ENCODE measurements at places on chromosomes 5 and 9.

GRCh38 chr9:132002643-132003318 lies 76.9 kb downstream of the MED27 start:
- no peak for DNase-seq

DNA sequence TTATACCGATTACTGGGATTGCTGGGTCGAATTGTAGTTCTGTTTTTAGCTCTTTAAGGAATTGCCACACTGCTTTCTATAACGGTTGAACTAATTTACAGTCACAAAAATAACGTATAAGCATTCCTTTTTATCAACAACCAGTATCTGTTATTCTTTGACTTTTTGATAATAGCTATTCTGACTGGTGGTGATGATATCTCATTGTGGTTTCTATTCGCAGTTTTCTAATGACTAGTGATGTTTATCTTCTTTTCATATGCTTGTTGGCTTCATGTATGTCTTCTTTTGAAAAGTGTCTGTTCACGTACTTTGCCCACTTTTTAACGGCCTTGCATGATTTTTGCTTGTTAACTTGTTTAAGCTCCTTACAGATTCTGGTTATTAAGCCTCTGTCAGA lies 74.4 kb downstream of the FAM174A start:
- DNase-seq, result no peak

DNA sequence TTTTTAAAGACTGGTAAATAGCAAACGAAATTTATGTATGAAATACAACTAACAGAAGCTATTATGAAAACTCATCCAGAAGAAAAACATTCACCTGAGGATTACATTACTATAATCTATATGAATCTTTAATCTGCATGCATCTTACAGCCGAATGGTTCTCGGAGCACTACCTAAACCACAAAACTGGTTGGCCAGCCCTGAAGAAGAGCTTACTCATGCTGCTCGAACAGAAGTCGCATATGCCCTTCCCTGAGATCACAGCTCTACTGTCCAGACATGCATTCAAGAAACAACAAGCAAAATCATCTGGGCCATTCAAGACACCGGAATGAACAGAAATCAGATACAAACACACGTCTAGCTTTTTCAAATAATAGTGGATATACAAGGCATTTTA lies 931.0 kb upstream of the DMAC1 start:
- DNase-seq, result no peak

DNA sequence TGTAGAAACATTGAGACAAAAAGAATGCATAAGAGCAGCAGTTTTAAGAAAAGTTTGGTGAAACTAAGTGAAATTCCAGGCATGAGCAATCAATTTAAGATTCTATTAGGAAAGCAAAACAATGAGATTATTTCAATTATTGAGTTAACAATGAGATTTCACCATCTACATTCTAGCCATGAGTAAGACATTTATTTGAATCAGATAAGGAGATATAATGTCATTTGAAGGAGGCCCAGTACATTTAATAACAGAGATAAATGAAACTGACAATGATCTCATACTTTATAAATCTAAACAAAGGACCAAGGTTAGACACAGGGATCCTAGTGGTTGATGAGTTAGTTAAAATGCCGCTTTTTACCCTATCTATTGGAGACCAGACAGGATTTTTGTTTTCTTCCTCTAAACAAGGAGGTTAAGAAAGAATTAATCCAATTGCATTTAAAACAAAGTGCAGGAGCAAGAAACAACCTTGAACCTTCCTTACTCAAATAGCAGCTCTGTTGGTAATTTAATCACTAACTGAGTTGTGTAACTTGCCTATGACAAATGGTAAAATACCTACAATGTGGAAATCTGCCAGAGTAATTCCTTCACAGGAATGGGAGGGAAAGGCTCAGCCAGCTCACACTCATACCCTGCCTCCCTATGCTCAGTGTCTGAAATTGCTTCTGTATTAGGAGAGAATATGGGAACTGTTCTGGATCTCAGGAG lies 103.5 kb upstream of the NR3C1 start:
- no peak for DNase-seq

DNA sequence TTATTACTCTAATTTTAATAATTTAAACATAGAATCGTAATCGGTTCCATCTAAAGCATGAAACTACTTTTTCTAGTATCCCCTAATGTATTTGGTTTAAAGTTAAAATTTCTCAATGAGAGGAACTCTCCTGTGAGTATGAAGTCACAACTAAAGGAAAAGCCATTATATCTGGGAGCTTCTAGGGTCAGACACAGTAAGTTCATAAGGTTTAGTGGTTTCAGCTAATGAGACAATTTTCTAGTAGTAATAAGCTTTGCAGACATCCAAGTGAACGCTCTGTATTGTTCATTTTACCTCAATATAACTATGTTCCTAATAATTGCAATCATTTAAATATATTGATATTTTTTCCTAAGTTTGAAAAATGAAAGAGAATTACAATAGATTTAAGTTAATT lies 364.4 kb upstream of the CDH9 start:
- DNase-seq, result no peak

DNA sequence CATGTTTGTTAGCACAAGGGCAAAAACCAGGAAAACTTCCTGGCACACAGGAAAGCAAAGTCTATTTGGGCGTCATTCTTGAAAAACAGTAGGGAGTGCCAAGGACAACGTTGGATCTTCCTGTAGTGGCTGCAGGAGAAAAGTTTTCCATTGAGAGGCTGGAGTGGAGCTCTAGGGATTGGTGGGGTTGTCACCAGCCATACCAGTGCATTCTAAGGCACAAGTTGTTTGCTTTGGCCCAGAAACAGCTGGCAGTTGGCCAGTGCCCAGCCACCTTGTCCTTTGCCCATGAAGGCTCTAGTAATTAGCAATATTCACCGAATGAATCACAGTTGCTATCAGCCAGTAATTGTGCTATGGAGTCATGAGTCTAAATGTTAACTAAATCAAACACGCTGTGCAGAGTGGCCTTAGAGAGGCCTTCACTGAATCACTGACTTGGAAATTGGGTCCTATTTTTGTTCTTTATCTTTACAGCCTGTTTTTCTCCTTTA lies 26.4 kb downstream of the TNFSF15 start:
- DNase-seq, result peak; percentile 69

- no peak for DNase-seq
Observed at GRCh38 chr5:131466171-131466766, 168.8 kb downstream of the RAPGEF6 start.

DNA sequence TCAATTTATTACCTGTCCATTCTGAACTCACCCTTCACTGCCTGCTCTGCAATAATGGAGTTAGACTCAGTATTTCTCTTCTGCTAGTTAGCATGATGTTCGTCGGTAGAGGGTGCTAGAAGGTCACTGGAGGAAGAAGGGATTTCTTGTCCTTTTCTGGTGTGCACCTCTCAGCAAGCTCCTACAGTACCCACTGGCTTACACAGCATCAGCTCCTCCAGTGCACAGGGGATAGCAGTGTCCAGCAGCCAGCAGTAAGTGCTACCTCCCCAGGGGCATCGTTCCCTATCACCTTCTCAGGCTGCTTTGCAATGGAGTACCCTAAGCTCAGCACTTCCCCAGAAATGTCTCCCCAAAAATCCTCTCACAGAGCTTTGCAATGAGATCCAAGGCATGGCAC lies 45.9 kb upstream of the APC start:
- DNase-seq, result no peak

GRCh38 chr9:14212697-14213420 lies 101.1 kb downstream of the NFIB start:
- no peak for DNase-seq

- no peak for DNase-seq
Observed at GRCh38 chr9:114551750-114552685, 35.6 kb upstream of the ATP6V1G1 start.

DNA sequence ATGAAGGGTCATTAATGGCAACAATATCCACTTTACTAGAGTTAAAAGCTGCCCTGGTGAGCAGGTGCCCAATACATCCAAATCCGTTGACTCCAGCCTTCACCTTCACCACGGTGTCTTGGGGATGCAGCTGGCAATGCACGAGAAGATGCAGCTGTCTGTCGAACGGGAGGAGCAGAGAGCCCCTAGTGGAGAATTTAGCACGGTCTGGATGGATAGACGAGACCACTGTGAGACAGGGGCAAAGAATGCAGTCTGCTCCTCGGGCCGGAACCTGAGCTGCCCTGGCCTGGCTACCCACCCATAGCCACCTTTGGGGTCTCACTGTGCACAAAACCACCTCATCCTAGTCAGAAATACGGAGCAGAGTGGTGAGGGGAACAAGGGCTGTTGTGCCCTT lies 35.1 kb downstream of the ADRA1B start:
- DNase-seq, result no peak

- no peak for DNase-seq
Observed at GRCh38 chr5:95864456-95864855, 41.9 kb upstream of the GLRX start.

- no peak for DNase-seq
Observed at GRCh38 chr5:123401320-123401719, 21.9 kb downstream of the CEP120 start.

GRCh38 chr9:9598723-9599122 lies 1014.1 kb downstream of the PTPRD start:
- DNase-seq, result no peak

DNA sequence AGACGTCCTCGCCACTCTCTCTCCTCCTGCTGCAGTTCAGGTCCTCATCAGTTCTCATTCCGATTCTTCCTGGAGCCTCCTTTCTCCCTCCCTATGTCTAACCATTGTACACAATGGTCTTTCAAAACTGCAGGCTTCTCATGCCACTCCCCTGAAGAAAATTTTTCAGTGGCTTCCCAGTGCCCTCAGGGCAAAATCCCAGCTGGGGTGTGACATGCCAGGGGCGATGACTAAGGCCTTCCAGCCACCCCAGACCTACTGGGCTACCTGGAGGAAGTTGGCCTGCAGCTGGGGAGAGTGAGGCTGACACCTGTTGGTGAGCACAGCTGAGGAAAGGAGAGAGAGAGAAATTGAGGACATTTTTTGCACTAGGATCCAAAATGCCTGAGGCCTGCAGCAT lies 65.2 kb downstream of the SREK1 start:
- no peak for DNase-seq

GRCh38 chr5:154806176-154806575 lies 44.2 kb downstream of the FAXDC2 start:
- no peak for DNase-seq

- DNase-seq, result no peak
Observed at GRCh38 chr9:124353811-124354274, 61.4 kb downstream of the PSMB7 start.

DNA sequence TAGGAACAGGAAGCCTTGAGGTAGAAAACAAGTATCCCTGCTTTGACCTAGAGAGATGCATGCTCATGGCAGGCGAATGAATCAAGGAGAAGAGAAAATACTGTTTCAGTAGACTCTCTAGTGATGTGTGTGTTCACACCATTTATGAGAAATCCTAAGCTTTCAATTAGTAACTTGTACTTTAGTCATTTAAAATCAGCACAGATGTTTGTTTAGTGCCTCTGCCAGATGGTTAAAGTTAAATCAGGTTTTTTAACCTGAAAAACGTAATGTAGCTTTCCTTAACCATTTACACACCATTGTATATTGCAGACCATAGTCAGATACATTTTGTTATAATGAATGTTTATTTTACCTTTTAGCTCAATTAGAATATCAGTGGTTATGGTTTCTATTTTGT lies 5.0 kb downstream of the TJP2 start:
- no peak for DNase-seq

DNA sequence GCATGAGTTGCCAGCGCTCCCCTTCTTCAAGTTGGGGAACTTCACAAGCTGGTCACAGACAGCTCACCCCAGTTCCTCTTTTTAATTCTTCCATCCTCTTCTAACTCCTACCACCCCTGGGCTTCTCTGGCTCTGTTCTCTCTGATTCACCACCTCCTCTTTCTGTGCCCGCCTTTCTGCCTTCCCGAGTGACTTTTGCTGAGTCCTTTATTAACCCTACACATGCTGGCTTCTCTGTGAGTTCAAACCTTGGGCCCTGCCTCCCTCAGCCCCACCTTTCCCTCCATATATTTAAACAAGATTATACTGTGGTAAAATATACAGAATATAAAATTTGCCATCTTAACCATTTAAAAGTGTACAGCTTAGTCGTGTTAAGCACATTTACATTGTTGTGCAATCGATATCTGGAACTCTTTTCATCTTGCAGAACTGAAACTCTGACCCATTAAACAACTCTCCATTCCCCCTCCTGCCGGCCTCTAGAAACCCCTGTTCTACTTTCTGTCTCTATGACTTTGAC lies 32.0 kb downstream of the SLC46A2 start:
- no peak for DNase-seq

DNA sequence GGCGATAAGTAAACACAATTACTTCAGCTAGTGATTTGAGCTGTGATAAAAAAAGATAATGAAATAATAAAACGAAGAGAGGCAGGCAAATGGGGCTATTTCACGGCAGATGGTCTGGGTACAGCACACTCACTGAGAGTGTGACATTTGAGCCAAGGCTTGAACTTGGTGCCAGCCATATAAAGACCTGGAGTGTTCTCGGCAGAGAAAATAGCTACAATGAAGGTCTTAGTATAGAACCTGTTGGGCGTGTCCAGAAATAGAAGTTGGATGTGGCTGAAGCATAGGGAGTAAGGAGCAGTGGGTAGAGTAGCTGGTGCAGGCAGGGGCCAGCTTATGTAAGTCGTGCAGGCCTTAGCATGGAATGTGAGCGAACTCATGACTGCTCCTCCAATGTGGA lies 660.3 kb upstream of the WWC1 start:
- DNase-seq, result no peak

- no peak for DNase-seq
Observed at GRCh38 chr5:122507581-122507980, 195.5 kb downstream of the SNCAIP start.

- DNase-seq, result no peak
Observed at GRCh38 chr5:141330299-141331080, at the start of gene PCDHGA1. Gene PCDHGA1, plus strand, starts transcription at chr5:141330514.

GRCh38 chr5:144086295-144086694 lies 84.2 kb downstream of the YIPF5 start:
- no peak for DNase-seq

- DNase-seq, result no peak
Observed at GRCh38 chr5:143770450-143770849, 41.5 kb upstream of the HMHB1 start.

DNA sequence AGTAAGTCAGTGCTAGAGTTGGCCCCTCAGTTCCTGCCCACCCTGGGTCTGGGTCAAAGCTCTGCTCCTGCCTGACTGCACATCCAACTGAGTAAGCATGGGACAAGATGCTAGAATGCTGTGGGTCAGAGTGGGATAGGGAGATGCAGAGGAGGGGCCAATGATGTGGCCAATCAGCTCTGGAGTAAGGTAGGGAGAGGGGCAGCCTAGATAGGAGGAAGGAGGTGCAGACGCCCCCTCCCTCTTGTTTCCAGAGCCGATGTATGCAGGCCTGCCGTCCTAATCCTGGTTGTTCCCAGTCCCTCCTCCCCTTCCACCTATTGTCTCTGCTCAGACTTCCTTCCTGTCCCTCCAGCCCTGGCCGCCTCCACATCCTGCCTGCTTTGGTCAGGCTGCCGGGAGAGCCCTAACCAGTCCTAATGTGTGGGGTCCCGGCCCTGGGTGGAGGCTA lies 1.3 kb downstream of the ARAP3 start:
- DNase-seq, result no peak

DNA sequence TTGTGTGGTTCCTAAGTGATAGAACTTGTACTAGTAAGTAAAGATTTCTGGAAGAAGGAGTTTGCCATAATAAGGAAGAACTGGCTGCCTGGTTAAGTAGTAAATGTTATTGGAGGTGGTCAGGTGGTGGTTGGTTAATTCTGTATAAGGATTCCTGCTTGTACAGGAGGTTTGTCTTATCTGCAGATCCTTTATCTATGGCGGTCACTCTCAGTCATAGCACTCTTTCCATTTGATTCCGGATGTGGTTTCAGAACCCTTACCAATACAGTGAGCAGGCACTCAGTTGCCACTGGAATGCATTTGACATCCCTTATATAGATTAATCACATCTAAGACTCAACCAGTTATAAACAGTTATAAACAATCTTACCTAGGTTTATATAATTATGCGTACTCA lies 50.3 kb downstream of the RAD50 start:
- DNase-seq, result no peak

All from NCI-H345 (cell line).